DMS79 treated with DMSO at 0.1 percent for 48 hours (cell line): ENCODE measurements at places on chromosomes 16 and 17.

DNA sequence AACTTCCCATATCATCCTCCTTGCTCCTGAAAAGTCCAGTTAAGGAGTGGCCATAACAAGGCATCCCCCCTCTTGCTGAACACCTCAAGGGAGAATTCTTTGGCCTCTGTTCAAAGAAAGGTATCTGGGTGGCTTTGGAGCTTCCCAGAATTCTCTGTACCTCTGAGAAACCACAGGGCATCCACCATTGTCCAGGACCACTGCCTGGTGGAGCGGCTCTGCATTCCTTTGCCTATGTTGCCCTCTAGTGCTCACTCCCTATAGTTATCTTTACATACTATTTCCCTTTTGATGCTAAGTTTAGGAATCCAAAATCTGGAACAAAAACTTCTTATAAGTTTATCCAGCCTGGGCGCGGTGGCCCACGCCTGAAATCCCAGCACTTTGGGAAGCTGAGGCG lies 30.3 kb downstream of the CHD9NB start:
- peak; percentile 45 for DNase-seq

- no peak for DNase-seq
Measured at GRCh38 chr17:34236281-34236892, 18.7 kb upstream of the CCL2 start.

DNA sequence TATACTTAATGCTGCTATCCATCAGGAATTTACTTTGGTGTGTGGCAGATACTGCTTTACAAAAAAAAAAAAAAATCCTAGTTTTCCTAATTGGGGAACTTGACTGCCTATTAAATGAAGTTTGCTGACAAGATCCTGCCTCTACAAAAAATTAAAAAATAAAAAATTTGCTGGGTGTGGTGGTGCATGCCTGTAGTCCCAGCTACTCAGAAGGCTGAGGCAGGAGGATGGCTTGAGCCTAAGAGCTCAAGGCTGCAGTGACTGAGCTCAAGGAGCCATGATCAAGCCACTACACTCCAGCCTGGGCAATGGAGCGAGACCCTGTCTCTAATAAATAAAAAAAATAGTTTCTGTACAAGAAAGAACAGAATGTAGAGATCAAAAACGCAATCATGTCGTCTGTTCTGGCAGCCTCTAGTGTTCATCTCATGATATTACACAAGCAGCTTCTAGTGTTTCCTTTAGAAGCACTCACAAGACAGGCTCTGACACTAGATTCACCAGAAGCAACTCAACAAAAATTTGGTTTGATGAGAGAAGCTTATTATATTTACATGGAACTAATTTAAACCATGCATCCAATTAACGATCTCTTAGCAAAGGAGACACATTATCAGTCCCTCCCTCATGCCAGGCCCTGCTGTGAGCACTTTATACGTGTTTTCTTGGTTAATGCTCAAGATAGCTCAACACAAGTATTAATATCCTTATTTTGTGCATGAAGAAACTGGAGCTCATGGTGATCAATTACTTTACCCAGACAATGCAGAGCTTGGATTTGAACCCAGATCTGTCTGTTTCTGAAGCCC lies 6.8 kb upstream of the KRTAP17-1 start:
- peak; percentile 53 for DNase-seq

GRCh38 chr16:49932434-49932833 lies 76.5 kb upstream of the ZNF423 start:
- no peak for DNase-seq

DNA sequence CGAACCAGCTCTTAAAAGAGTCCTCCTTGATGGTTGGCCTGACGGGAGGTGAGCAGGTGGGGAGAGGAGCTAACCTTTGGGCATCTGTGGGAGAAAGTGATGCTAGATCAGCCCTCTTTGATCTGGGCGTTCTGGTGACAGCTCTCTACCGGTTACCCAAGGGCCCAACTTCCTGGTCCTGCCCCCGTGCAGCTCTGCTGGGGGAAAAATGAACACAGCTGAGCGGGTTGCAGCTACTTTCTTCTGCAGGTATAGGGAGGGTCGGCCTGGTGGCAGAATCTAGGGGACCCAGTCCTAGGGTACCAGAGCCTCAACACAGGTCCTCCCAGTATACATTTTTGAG lies 2.9 kb downstream of the SHISA9 start:
- no peak for DNase-seq

- no peak for DNase-seq
Measured at GRCh38 chr16:69823831-69824563, 61.9 kb downstream of the WWP2 start.

- no peak for DNase-seq
Measured at GRCh38 chr17:17462048-17462824, 14.6 kb upstream of the MED9 start.

- DNase-seq: no peak
Measured at GRCh38 chr16:89138843-89139520, 32.6 kb upstream of the CDH15 start.

DNA sequence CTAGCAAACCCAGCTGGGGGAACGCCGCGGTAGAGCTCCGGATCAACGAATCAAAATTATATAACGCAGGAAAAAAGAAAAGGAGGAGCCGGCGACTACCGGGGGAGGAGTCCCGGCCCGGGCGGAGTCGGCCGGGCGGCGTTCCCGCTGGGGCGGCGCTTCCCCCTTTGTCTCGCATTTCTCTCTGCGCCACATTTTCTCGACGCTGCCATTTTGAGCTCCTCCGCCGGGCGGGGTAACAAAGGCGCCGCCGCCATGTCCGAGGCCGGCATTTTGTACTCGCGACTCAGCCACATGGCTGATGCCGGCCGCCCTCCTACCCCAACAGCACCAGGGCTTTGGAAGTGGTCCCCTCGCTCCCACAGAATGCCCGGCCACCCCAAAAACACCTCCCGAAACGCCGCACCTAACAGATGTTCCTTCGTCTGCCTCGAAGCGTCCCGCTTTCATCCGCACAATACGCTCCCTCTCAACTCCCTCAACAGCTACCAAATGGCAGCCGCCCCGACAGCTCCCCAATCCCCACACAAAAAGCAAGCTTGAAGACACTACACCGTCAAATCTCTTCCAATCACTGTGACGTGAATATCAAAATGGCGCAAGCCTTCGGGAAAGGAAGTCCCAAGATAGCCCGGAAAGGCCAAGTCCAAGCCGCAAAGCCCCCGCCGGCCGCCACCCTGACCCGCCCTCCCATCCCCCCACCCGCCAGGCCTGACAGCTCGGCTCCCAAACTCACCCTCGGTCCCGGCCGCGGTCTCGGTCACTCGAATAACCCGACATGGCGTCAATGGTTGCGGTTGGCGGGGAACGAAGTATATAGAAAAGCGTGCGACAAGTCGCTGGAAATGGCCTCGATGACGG lies 519 bp downstream of the DDX5 start:
- peak; percentile 68 for DNase-seq

- no peak for DNase-seq
Measured at GRCh38 chr16:78289373-78289772, 189.9 kb downstream of the WWOX start.

- DNase-seq: no peak
Measured at GRCh38 chr16:86562356-86562755, 4.3 kb upstream of the FOXC2 start.

- no peak for DNase-seq
Measured at GRCh38 chr16:67833030-67833414, 9.1 kb upstream of the THAP11 start.

DNA sequence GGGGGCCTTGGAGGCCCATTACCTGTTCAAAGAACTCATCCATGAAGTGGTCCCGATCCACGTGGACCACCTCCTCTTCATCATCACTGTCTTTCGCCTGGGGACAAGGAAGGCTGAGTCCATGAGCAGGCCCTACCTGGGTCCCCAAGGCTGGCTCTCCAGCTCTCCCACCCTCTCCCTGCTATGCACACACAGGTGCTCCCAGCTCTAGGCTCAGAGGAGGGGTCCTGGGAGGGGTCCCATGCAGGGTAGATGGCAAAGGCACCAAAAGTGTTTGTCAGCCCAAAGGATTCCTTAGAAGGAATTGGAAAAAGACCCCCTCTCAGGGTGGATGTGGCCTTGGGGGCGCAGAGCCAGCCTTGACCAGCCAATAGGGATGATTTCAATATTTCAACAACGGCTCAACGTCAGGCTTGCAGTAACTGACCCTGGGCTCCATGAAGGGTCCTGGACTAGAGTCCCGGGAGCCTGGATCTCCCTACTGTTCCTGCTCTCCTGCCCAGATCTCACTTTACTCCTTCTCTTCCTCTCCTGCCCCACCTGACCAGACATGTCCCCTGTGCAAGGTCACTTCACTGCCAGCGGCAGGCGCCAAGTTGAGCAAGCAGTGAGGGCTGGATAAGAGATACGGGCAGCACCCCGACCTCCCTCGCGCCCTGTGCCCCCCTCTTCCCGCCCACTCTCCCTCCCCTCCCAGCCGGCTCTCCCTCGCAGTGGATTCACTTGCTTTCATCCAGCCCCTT lies 8.8 kb downstream of the STX1B start:
- no peak for DNase-seq

- DNase-seq: peak; percentile 53
Measured at GRCh38 chr17:31579265-31579664, 187.8 kb downstream of the RAB11FIP4 start.

DNA sequence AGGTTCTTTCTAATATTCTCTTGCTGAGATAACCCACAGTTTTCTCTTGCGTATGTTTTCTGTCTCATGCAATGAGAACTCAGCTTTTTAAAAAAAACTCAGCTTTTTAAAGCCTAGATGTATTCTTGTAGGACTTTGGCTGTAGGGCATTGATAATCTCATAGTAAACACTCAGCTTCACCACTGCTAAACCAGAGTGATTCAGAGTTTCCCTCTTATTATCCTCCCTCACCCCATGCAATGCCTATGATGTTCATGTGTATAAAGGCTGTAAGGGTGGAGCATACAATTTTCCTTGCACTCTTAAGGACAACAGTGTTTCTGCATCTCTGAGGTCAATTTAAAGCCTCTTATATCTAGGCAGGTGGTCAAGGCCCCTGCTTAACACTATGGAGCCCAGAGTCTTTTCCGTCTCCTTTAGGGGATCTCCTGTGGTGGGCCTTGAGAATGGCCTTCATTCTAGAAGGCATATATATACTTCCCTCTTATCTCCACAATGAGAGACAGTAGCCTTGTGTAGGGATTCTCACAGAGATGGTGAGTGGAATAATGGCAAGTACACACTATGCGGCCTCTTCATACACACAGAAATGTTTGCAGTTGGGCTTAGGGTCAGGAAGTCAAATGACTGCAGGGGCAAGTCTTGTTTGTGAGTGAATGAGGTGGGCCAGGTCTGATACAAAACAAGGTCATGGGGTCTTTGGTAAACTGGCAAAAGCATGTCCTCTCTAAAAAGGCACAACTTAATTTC lies 279.6 kb downstream of the HS3ST3A1 start:
- DNase-seq: no peak

DNA sequence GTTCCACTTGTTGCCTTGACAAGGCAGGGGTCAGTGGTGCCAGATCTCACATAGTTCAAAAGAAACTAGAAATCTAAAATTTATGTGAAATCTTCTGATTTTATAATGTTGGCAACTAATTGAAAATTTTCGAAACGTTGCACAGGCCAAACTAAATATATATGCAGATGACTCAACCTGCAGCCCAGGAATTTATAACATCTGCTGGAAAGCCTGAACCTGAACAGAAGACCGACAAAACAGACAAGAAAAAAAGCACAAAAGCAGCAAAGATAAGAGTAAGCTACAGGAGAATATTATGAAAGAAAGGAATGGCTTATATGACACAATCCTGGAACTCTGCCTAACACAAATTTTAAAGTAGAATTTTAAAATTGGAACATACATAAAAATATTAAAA lies 207.6 kb downstream of the CEP112 start:
- no peak for DNase-seq

GRCh38 chr16:87978127-87978526 lies 26.9 kb downstream of the BANP start:
- DNase-seq: no peak

DNA sequence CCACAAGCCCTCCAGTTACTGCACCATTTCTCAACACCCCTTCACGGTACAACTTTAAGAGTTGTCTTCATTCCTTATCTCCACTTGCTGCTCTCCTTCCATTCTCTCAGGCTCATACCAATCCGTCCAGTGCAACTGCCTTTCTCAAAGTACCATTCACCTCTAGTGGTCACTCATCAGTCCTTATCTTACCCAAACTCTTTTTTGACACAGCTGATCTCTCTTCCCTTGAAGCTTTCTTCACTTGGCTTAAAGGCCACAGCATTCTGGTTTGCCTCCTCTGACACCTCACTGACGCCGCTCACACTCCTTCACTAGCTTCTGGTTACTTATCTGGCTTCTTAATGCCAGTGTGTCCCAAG lies 24.9 kb downstream of the UBE2G1 start:
- DNase-seq: no peak

GRCh38 chr16:65122724-65123395 lies 997 bp upstream of the CDH11 start:
- no peak for DNase-seq

GRCh38 chr17:80319262-80319998 lies 58.8 kb downstream of the RNF213 start:
- DNase-seq: no peak

- DNase-seq: peak; percentile 7
Measured at GRCh38 chr16:67158637-67159600, 790 bp downstream of the TRADD start.

GRCh38 chr17:32516450-32516849 lies 29.7 kb downstream of the CDK5R1 start:
- peak; percentile 86 for DNase-seq

GRCh38 chr16:89037261-89038152 lies 56.1 kb upstream of the ACSF3 start:
- no peak for DNase-seq

DNA sequence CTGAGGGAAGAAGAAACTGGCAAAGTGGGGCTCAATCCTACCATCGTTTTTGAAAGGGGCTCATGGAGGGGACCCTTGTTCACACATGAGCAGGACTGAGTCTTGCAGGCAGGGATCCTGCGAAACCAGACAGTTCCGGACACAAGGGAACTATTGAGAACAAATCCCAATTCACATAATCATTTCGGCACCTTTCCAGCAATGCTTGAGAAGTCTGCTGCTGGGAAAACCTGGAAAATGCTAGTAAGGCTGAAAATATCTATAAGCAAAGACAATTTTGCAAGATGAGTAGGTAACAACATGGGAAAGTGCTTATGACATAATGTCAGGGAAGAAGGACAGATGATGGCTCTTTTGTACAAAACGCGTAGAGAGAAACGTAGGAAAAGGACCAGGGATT lies 52.1 kb upstream of the BPTF start:
- DNase-seq: no peak

GRCh38 chr17:50560931-50561745 lies 623 bp downstream of the CACNA1G start:
- no peak for DNase-seq

GRCh38 chr17:50461550-50462132 lies 7.0 kb downstream of the CHAD start:
- DNase-seq: no peak

GRCh38 chr16:82229800-82230619 lies 60.0 kb upstream of the MPHOSPH6 start:
- DNase-seq: peak; percentile 1

DNA sequence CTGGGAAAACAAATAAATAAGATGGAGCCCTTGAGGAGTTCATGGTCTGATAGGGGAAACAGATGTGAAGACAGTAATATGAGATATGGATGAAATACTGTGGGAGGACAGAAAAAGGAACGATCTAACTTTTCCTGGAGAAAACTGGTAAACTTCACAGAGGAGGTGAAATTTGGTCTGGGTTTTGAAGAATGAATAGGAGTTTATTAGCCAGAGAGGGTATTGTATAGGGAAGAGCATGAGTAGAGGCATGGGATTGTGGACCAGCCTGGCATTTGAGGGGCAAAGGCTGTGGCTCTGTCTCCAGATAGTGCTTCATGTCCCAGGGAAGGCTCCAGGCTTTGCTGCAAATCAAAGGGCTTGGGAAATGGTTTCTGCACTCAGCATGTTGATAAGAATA lies 1.6 kb downstream of the LPO start:
- no peak for DNase-seq

- no peak for DNase-seq
Measured at GRCh38 chr17:59332749-59333377, 1.4 kb downstream of the YPEL2 start.
